ENCODE measurements at places on chromosomes 13 and 19.

DNA sequence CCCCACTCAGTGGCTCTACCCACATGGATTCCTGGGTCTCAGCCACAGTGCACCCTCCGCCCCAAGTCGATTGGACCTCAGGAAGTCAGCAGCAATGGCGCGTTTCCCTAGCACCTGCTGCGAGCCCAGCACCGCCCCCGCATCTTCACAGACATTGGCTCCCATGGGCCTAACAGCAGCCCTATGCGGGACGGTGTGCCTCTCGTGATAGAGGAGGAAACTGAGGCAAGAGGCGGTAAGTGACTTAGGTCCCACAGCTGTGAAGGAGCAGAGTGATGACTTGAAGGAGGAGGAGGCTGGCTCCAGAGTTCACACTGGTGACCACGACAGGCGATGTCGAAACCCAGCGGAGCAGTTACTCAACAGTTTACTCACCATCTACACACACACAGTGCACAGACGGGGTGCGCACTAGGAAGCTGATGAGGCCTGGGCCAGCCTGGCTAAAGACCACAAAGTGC lies 104.5 kb upstream of the SOX1 start:
- ATAC-seq, result no peak

- ATAC-seq, result no peak
Measured at GRCh38 chr13:38042771-38043170, 173.2 kb upstream of the TRPC4 start.

GRCh38 chr13:101383595-101383994 lies 32.7 kb downstream of the NALCN start:
- ATAC-seq, result no peak

DNA sequence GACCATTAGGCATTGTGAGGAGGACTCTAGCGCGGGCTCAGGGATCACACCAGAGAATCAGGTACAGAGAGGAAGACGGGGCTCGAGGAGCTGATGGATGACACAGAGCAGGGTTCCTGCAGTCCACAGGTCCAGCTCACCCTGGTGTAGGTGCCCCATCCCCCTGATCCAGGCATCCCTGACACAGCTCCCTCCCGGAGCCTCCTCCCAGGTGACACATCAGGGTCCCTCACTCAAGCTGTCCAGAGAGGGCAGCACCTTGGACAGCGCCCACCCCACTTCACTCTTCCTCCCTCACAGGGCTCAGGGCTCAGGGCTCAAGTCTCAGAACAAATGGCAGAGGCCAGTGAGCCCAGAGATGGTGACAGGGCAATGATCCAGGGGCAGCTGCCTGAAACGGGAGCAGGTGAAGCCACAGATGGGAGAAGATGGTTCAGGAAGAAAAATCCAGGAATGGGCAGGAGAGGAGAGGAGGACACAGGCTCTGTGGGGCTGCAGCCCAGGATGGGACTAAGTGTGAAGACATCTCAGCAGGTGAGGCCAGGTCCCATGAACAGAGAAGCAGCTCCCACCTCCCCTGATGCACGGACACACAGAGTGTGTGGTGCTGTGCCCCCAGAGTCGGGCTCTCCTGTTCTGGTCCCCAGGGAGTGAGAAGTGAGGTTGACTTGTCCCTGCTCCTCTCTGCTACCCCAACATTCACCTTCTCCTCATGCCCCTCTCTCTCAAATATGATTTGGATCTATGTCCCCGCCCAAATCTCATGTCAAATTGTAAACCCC lies 2.8 kb upstream of the CEACAM5 start:
- ATAC-seq, result no peak

DNA sequence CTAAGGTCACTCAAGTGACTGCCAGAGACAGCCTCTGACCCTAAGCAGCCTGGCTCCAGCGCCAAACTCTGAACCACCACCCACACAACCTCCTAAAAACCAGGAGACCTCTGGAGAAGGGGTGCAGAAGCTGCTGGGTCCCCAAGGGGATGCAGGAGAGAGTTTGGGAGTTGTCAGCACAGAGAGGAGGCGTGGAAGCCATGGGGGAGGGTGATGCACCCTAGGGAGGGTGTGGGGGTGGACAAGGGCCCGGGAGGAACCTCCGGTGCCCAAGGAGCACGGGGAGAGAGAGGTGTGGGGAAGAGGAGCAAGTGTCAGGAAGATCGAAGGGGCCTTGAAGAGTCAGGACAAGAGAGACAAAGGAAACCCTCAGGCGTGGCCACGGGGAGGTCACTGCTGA lies 2.1 kb upstream of the HIPK4 start:
- ATAC-seq, result no peak

DNA sequence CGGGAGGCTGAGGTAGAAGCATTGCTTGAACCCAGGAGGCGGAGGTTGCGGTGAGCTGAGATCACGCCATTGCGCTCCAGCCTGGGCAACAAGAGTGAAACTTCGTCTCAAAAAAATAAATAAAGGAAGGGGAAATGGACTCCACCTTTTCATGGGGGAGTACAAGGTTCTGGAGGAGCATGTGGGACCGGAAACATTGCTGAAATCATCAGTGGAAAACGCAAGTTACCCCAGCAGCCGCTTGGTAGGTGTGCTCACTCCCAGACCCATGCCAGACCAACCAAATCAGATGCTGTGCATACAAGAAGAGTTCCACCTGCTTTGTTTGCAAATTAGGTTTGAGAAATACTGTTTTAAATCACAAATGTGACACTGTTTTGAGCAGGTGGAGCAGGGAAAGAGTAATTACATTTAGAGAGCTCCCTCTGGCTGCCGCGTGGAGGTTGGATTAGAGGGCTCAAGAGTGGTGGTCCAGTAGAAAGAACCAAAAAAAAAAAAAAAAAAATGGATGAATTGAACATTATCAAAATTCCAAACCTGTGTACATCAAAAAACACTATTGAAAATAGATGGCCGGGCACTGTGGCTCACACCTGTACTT lies 4.9 kb downstream of the ERICH4 start:
- ATAC-seq, result no peak

- ATAC-seq, result no peak
Measured at GRCh38 chr13:27117952-27118351, 53.7 kb downstream of the USP12 start.

- ATAC-seq, result peak; percentile 34
Measured at GRCh38 chr19:37931881-37932655, 25.1 kb downstream of the SIPA1L3 start.

DNA sequence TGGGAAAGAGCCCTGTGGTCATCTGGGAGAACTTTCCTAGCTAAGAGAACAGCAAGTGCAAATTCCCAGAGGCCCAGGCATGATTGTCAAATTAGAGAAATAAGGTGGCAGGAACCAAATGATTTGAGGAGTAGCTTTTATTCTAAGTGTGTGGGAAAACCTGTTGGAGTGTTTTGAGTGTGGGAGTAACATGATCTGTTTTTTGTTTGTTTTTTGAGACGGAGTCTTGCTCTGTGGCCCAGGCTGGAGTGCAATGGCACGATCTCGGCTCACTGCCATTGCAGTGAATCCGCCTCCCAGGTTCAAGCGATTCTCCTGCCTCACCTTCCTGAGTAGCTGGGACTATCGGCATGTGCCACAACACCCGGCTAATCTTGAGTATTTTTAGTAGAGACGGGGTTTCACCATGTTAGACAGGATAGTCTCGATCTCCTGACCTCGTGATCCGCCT lies 2.4 kb downstream of the SAE1 start:
- ATAC-seq, result no peak

DNA sequence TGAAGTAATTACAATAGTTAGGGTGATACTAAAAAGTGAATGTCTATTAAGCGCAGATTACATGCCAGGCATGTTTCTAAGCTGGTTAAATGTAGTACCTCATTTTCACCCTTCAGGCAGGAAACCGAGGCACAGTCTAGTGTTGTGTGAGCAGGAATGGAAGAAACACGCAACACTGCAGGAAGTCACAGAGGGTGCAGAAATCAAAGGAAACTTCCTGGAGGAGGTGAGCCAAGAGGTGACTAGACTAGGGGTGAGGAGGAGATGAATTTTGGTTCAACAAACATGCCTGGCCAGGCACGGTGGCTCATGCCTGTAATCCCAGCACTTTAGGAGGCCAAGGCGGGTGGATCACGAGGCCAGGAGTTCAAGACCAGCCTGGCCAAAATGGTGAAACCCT lies 41.8 kb downstream of the ZNF473 start:
- no peak for ATAC-seq

GRCh38 chr13:28582892-28583240 lies 76.1 kb upstream of the POMP start:
- ATAC-seq, result no peak

- ATAC-seq, result no peak
Measured at GRCh38 chr19:2392366-2392765, 32.3 kb downstream of the TMPRSS9 start.

- no peak for ATAC-seq
Measured at GRCh38 chr13:43979492-43979891, 99.8 kb downstream of the LACC1 start.

GRCh38 chr19:40962460-40962961 lies 28.6 kb upstream of the CYP2B6 start:
- ATAC-seq, result no peak

DNA sequence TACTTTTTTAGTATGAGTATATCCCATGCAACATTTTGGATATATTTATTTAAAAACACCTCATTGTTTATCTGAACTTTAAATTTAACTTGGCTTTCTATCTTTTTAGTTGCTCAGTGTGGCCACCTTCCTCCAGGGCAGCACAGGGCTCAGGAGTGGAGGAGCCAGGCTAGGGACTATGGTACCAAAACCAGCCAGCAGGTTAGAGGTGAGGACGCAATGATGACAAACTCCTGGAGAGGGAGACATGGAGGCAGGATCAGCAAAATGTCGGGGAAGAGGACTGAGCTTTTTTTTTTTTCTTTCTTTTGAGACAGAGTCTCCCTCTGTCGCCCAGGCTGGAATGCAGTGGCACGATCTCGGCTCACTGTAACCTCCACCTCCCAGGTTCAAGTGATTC lies 29.6 kb upstream of the CALM3 start:
- ATAC-seq, result no peak

Data from gastroesophageal sphincter (tissue), 4 donors.